ENCODE measurements at places on chromosomes 11 and 22.

- no peak for DNase-seq
These were observed 6.9 kb upstream of the NAA40 start for GRCh38 chr11:63931876-63932275.

GRCh38 chr11:117045956-117046355 is 52.3 kb downstream of the SIK3 start:
- DNase-seq: peak; percentile 74

- no peak for DNase-seq
These were observed 12.2 kb downstream of the SMTN start for GRCh38 chr22:31093086-31093850.

GRCh38 chr11:65810046-65810868 is 23.4 kb downstream of the OVOL1 start:
- DNase-seq: no peak

GRCh38 chr22:41485033-41485432 is 16.1 kb downstream of the ACO2 start:
- no peak for DNase-seq

DNA sequence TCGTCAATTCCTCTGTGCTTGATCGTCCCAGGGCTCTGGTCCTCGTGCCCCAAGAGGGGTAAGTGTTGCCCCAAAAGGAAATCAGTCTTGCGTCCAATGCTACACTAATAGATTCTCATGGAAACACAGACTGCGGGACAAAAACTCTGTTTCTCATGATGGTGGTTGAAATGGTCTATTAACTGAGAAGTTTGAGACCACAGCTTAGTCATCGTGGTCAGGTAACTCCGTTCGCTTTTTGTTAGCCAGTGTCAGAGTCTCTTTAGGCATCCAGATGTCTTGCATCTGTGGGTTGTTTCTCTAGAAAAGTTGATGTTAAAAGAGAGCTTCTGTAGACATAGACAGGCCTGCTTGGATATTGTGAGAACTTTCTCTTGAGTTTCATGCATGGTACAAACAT is 104.6 kb upstream of the SORL1-AS1 start:
- no peak for DNase-seq

- DNase-seq: peak; percentile 38
These were observed 476.4 kb downstream of the MIAT start for GRCh38 chr22:27133681-27134314.

GRCh38 chr22:22027955-22028354 is 45.4 kb upstream of the TOP3B start:
- no peak for DNase-seq

DNA sequence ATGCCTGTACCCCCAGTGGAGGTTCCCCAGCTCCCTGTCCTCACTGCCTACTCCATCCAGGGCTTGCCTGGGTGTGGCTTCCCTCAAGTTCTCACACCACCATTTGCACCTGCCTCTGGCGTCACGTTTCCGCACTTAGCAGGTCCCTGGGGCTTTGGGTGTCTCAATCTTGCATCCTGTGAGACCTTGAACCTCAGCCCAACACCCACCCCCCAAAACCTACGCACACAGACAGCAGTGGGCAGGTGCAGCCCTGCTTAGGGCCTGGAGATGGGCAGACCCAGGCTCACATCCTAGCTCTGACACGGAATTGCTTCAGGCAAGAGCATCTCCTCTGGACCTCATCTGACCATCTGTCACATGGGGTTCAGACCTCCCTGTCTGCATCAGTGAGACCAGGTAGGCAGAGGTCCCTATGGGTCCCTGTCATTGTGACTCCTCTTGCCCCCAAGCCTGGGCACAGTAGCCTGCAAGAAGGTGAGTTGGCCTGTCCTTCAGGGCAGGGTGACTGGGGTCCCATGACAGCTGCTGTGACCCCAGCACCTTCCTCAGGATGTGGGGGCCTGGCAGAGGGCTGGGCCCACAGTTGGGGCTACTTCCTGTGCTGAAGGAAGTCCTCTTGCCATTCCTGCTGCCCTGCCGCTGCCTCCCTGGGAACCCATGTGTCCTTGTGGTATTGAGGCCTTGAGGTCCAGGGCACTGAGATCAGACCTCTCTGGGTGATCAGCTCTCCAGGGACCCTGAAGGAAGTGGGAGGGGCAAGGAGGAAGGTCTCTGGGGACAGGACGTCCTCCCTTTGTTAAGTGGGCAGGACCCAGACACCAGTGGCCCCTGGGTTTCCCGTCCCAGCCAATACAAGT is 2.0 kb downstream of the SIPA1 start:
- DNase-seq: no peak

GRCh38 chr11:99987821-99988470 is 699.1 kb upstream of the ARHGAP42 start:
- DNase-seq: no peak

DNA sequence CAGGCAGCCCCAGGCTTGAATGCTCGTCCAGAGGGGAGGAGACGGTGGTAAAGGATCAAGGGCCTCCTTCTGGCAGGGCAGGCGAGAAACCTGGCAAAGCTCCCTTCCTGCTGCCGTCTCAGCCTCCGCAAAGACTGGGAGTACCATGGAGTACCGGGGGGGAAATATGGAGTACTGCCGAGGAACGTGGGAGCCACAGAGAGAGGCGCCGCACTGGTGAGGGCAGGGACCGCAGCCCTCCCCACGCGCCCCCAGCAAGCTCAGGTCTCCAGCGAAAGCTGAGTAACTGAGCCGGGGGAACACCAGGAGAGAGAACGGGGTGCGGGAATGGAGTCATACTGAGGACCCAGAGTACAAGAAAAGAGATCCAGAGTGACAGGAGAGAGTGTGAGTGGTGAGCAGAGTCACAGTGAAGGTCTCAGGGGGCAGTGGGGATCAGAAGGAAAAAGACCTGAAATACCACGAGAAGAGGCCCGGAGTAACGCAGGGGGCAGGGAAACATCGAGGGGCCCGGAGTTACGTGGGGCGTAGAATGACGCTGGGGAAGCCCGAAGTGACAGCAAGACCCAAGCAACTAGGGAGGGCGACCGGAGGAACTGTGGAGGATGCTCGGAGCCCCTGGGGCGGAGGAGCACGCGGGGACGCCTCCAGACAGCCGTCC is 740 bp downstream of the EML3 start:
- peak; percentile 79 for DNase-seq
